ENCODE measurements at places on chromosomes 16 and 17.

- no peak for DNase-seq
Measured at GRCh38 chr16:17276010-17276530, 194.7 kb downstream of the XYLT1 start.

DNA sequence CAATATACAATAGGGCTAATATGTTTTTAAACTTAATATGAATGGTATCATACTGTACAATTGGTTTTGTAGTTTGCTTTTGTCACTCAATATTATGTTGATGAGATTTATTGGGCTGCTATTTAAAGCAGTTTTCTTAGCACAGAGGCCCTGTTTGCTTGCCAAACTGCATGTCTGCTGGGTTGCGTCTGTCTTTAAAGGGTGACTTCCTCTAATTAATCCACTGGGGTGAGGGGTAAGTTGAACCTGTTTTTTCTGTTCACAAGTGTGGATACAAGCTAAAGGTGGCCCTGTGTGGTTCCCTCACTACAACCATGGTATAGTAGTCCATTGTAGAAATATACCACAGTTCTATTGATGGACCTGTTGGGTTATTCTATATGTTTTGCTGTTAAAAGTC, 19.7 kb downstream of the TTC19 start:
- no peak for DNase-seq

DNA sequence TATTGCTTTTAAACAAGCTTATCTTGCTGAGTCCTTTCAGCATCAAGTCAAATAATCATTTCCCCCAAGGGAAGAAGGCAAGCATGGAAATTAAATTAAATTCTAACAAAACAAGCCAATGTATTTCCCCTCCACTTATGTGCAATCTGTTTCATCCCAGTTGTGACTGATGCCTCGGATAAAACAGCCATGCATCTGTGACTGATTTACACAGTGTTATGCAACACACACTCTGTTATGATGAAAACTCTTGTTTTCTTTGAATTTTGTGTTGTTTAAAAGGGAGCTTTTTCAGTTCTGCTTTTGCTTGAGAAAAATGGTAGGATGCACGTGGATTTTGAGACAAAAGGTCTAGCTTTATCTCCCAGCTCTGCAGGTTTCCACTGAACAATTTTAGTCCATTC, 32.6 kb downstream of the TMEM100 start:
- no peak for DNase-seq

DNA sequence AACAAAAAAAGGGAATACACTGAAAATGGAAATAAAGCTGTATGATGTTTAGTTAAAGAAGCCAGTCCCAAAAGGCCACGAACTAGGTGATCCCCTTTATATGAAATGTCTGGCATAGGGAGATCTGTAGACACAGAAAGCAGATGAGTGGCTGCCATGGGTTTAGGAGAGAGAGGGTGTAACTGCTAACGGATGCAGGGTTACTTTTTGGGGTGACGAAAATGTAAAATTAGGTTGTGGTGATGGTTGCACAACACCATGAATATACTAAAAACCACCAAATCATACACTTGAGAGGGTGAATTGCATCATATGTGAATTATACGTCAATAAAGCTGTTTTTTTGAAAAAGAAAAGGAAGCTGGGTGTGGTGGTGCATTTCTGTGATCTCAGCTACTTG, 99.6 kb downstream of the ADCY9 start:
- DNase-seq, result no peak

DNA sequence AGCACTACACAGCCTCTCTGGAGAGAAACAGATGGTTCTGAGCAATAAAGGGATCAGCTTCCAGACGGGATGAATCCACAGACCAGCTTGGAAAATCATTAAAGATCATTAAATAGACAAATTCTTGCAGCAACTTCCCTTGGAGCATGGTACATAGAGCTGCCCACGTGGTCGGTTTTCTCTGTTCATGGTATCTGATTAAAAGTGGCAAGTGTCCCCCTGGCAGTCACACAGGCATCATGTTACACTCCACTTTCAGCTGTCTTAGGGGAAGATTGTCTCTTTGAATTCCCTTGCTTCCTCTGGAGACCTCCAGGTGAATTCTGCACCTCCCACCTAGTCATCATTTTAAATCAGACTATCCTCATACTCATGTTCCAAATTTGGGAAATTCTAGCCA, 92.2 kb upstream of the CACNG3 start:
- no peak for DNase-seq

- peak; percentile 80 for DNase-seq
Measured at GRCh38 chr17:57902800-57903759, 52.1 kb downstream of the CUEDC1 start.

DNA sequence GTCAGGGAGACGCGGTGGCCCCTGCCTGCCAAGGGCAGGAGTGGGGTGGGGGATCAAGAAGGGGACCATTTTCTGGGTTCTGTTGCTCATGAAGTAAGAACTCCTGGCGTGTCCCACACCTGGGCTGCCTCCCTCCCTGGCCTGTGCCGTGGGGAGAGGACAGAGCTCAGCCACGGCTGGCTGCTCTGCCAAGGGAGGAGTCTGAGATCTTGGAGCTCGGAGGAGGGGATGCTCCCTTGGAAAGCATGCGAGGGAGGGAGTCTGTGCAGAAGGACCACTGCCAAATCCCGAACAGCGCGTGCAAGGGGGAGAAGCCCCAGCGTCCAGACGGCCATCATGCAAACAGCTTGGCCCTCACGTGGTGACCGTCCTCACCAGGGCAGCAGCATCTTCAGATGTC, 64.2 kb upstream of the ZNF469 start:
- no peak for DNase-seq

GRCh38 chr16:51150888-51151320, at the start of gene SALL1:
TSS of gene SALL1 (minus strand) at chr16:51151270. CDS start at chr16:51151241, 29 bp downstream.
- DNase-seq, result no peak

DNA sequence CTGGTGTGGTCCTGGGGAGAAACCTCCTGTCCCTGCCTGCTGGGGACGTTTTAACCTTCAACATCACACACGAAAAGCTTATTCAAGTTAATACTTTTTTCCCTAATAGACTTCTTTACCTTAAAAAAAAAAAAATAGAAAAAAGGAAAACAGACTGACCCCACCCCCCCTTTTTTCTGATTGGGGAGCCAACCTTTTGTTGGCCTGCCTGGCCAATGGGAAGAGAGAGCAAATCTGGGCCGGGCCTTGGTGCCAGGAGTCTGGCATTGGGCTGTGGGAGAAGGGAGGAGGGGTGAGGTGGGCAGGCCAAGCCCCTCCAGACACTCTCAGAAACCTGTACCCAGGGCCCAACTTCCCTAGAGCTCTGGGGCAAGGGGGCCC, 3.0 kb downstream of the CBX8 start:
- no peak for DNase-seq

DNA sequence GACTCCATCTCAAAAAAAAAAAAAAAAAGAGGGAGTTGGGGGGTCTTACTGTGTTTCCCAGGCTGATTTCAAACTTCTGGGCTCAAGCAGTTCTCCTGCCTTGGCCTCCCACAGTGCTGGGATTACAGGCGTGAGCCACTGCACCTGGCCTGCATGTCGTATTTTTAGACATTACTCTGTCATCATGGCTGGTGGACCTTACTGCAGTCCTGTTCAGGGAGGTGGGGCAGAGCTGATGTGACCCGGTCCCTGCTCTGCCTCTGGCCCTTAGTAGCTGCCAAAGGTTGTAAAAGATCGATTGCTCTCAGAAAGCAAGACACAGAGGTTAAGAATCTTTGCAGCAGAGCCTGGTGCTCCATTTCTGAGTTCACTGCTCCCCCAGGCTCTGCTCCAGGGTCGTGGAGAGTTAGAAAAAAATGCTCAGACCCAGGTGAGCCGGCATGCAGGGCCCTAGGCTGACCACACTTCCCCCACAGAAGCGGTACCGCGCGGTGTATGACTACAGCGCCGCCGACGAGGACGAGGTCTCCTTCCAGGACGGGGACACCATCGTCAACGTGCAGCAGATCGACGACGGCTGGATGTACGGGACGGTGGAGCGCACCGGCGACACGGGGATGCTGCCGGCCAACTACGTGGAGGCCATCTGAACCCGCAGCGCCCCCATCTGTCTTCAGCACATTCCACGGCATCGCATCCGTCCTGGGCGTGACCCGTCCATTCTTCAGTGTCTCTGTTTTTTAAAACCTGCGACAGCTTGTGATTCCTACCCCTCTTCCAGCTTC, 7.1 kb upstream of the LASP1NB start:
- no peak for DNase-seq

- no peak for DNase-seq
Measured at GRCh38 chr16:4525069-4525468, 13.5 kb downstream of the CDIP1 start.

GRCh38 chr17:7840441-7840840, 6.4 kb downstream of the KDM6B start:
- DNase-seq, result no peak

DNA sequence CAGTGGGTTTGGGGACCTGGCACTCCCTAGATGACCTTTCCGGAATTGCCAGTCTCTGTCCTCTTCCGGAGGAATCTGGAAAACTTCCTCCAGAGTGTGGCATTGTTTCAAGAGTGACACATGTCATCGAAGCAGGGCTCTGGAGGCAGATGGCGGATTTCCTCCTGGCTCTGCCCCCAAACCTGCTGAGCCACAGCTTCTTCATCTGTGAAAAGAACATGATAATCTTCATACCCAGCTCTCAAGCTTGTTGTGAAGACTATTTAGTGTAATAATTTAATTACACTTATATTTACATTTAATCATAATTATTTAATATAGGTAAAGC, 19.7 kb upstream of the TEX2 start:
- DNase-seq, result no peak

GRCh38 chr16:17939723-17940122, 396.8 kb downstream of the NPIPA8 start:
- DNase-seq, result no peak

GRCh38 chr17:4881761-4882555, 17.4 kb upstream of the C17orf107 start:
- DNase-seq, result no peak

DNA sequence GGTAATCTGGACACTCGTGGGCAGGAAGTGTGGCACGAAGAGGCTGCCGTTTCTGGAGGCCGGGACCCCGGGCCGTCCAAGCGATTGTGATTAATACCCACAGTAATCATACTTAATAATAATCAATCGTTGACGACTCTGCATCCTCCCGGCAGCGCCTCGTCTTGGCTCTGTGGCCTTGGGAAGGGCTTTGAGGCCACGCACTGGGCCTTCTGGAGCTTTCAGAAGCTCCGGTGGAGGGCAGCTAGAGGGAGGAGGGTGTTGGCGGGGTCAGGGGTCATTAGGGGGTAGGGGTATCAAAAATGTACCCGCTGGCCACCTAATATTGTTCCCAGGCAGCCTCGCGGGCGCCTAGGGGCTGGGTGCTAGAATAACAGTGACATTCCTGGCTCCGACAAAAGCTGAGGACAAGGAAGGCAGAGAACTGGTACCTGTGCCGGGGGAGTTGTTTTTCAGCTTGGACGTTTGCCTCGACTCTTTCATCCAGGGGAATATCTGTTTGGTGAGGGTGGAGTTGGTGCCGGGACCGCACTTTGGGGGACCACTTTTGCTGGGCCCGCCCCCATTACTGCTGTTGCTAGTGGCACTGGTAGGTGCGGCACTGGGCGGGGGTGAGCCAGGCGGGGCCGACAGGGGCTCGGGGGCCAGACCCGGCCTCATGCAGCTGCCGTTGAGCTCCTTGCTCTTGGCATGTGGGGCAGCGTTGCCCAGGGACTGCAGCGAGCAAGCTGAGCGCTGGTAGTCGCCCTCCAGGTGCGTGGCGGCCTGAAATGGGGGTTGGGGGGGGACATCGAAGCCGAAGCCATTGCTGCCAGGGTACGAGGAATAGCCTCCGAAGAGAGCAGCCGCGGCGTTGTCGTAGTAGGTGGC, 6.9 kb upstream of the HOXB2 start:
- no peak for DNase-seq

DNA sequence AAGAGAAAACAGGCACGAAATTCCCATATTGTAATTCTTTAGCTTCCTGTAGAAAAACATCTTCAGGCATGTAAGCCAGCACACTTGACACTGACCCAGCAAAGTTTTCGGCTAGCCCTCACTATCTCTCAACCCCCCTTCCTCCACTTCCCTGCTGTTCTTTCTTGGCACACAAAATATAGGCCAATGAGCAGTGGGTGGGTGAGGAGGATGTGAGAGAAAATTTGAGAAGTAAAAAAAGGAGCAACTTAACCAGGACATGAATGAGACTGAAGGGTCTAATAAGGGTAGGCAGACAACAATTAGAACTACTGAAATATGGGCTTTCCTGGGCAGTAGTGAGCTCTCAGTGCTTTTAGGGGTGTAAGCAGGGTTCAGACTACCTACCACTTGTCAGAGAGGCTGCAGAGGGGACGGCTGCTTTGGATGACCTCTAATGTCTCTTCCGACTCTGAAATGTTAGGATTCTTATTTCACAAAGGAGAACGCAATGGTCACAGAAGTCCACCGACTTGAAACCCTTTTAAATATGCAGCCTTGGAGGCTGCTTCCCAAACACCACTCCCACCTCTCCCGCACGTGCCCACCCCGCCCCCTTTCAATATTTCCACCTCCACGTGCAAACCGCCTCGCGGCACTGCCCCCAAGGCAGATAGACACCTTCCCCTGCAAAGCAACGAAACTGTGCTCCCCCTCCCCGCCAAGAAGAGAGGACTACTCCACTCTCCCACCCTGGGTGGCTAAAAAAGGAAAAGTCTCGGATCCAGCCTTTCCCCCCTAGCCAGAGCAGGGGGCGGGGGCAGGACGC, 889 bp downstream of the MBTD1 start:
- DNase-seq, result no peak

- peak; percentile 5 for DNase-seq
Measured at GRCh38 chr17:69828087-69828486, 246.9 kb upstream of the KCNJ16 start.

- peak; percentile 85 for DNase-seq
Measured at GRCh38 chr17:7836596-7837407, 2.8 kb downstream of the KDM6B start.

DNA sequence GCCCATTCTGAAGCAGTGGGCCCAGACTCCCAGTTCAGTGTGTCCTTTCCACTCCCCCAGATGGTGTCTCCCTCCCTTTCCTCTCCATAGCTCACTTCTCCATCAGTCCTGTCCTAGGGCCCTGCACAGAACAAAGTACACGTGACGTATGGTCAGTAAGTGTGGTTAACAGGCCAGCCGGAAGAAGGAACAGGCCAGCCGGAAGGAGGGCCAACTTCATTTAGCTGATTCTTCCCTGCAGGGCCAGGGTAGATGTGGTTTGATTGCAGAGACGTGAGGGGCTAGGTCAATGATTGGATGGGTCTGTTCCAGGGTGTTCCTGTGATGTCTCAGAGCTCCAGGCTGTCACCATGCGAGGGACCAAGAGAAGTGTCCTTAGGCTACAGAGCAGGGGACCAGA, 28.9 kb upstream of the SPPL2C start:
- no peak for DNase-seq

DNA sequence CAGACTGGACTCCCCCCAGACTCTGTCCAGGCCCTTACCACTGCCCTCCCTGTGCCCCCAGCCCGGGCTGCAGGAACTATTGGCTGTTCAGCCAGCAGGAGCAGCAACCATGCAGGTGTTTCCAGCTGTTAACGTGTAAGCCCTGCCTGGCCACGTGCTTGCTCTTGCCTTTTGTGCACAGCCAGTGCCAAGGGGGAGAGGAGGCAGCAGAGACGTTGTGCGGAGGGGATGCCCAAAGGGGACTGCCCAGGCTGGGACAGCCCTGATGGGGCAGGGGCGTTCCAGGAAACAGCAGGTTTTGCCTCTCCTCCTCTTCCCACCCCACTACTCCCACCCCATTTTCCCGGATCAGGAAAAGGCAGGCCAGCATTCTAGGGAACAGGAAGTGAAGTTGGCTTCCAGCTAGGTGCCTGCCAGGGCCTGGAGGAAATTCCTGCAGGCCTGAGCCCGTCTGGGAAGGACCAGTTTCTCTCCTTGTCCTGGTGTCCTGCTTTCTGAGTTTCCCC, 16.7 kb upstream of the LASP1NB start:
- DNase-seq, result no peak
